HepG2 (cell line): ENCODE measurements at places on chromosomes 3 and 15.

GRCh38 chr3:23600167-23600871 is 205.4 kb upstream of the UBE2E1 start:
- no peak overlapping the region for H3K27ac ChIP-seq
- H3K4me3 ChIP-seq, result no peak overlapping the region
- no peaks in the 10 kb centered on the region for H3K36me3 ChIP-seq
- DNase-seq, result no peak
- peaks cover 20% of the 10 kb centered on the region; the same call in 2 of the 3 replicates for H3K27me3 ChIP-seq

- H3K27ac ChIP-seq, result no peak overlapping the region
These were observed 7.9 kb upstream of the BNC1 start for GRCh38 chr15:83292317-83292716.

DNA sequence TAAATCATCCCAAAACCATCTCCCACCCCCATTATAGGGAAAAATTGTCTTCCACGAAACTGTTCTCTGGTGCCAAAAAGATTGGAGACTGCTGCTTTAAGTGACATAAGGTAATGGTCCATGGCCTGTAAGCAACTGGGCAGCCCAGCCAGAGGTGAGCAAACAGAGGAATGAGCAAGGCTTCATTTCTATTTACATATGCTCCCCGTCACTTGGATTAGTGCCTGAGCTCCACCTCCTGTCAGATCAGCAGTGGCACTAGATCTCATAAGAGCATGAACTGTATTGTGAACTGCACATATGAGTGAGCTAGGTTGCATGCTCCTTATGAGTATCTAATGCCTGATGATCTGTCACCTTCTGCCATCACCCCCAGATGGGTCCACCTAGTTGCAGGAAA is 1159.8 kb upstream of the ALCAM start:
- no peaks in the 10 kb centered on the region for H3K4me1 ChIP-seq
- H3K36me3 ChIP-seq, result no peaks in the 10 kb centered on the region
- H3K4me3 ChIP-seq, result no peak overlapping the region
- peak; percentile 38 for DNase-seq
- H3K27me3 ChIP-seq, result no peaks in the 10 kb centered on the region
- H3K27ac ChIP-seq, result no peak overlapping the region

- H3K36me3 ChIP-seq, result no peaks in the 10 kb centered on the region
- no peak for DNase-seq
- H3K4me3 ChIP-seq, result no peak overlapping the region
These were observed 416.0 kb downstream of the OCA2 start for GRCh38 chr15:27683121-27683520.

DNA sequence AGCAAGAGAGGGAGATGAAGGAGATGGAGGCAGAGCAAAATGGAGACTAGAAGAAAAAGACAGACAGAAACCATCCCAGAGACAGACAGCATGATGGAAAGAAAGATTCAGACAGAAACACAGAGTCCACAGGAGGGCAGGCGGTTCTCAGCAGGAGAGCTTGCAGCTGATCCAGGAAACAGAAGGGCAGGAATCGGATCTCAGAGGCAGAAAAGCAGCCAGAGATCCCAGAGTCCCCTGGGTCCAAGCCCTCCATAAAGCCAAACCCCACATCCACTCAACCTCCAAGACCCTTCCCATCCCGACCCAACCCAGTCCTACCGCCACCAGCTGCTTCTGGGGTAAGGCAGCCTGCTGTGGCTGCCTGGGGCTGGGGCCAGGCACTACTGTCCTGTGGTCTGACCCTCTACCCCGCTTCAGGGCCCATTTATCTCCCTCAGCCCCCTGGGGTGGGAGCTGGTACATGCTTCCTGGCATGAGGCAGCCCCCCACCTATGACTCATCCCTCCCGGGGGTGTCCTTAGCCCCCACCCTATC is at the start of gene UCN2:
Gene UCN2 (minus strand): TSS at position 400 of the 537 bp plus-strand sequence. CDS start 657 bp downstream, outside the sequence.
- H3K36me3 ChIP-seq, result no peaks in the 10 kb centered on the region
- no peak within 1 kb of the TSS for H3K4me3 ChIP-seq
- no peaks in the 10 kb centered on the region; the same call in 2 of the 3 replicates for H3K27me3 ChIP-seq
- peaks cover 94% of the 10 kb centered on the region for H3K4me1 ChIP-seq
- no peak within 1 kb of the TSS for H3K27ac ChIP-seq
- no peak for DNase-seq

DNA sequence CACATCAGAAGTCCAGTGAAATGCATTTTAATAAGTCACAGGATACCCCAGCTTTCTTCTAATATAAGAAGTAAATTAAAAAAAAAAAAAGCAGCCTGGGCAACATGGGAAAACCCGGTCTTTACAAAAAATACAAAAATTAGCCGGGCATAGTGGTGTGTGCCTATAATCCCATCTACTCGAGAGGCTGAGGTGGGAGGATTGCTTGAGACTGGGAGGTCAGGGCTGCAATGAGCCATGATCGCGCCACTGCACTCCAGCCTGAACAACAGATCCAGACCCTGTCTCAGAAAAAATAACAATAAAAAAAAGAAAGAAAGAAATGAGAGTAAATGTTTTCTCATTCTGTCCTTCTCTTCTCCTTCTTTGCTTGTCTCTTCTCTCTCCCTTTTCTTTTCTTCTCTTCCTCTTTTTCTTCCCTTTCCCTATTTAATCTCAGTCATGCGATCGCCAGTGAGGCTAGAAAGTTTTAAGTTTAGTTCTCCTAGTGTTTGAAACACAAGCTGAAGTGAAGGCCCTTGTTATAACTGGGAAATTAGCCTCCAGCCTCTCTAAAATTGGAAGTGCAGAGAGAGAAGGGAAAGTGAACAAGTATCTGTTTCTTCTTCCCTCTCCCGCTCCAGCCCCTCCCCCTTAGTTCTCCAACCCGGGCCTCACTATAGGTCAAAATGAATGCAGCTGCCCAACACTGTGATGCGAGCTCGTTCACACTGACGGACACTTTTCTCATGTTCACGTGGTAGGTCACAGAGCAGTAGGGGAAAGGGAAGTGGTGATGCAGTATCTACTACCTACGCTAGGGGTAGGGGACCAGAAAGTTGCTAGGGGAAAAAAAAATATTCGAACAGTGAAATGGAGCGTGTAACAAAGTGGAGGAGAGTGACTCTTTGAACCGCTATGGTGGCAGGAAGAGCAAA is 23.5 kb upstream of the TSC22D2 start:
- H3K4me1 ChIP-seq, result peaks cover 19% of the 10 kb centered on the region
- H3K27ac ChIP-seq, result no peak overlapping the region
- 0 out of 3 replicates have a peak, but pooled peaks cover 2% of the 10 kb centered on the region for H3K27me3 ChIP-seq

- no peak overlapping the region for H3K4me3 ChIP-seq
- H3K36me3 ChIP-seq, result no peaks in the 10 kb centered on the region
- no peak overlapping the region for H3K27ac ChIP-seq
- no peaks in the 10 kb centered on the region for H3K4me1 ChIP-seq
- DNase-seq, result no peak
These were observed 20.1 kb upstream of the SFMBT1 start for GRCh38 chr3:53065841-53066480.

DNA sequence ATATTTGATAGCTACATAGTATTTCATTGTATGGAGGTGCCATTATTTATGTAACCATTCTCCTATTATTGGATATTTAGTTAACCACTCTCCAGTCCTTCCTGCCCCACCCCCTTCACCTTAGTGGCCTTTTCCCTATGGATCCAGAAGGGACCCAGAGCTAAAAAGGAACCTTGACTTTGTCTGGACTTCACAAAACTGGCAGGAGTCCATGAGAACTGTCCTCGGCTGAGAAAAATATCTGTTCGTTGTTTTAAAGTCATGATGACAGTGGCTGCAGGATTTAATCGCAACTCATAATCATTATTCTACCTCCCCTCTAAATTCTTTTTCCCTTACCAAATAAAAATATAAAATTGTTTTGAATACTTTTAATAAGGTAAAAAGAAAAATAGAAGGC is 129.7 kb downstream of the CMSS1 start:
- no peaks in the 10 kb centered on the region for H3K27me3 ChIP-seq
- H3K4me3 ChIP-seq, result no peak overlapping the region
- H3K4me1 ChIP-seq, result peaks cover 69% of the 10 kb centered on the region

- H3K27ac ChIP-seq, result no peak overlapping the region
- H3K4me1 ChIP-seq, result peaks cover 21% of the 10 kb centered on the region
- peak; percentile 22 for DNase-seq
These were observed 42.7 kb upstream of the DCUN1D1 start for GRCh38 chr3:183022936-183023516.

GRCh38 chr15:84108728-84109127 is 126.8 kb upstream of the GOLGA6L4 start:
- no peaks in the 10 kb centered on the region for H3K4me1 ChIP-seq
- no peak for DNase-seq
- no peak overlapping the region for H3K27ac ChIP-seq
- H3K4me3 ChIP-seq, result no peak overlapping the region
- no peaks in the 10 kb centered on the region for H3K27me3 ChIP-seq

GRCh38 chr15:68581725-68582124 is 2.9 kb downstream of the CORO2B start:
- peaks cover 53% of the 10 kb centered on the region for H3K4me1 ChIP-seq
- no peak overlapping the region for H3K4me3 ChIP-seq
- H3K27ac ChIP-seq, result no peak overlapping the region
- peaks cover 8% of the 10 kb centered on the region for H3K27me3 ChIP-seq

DNA sequence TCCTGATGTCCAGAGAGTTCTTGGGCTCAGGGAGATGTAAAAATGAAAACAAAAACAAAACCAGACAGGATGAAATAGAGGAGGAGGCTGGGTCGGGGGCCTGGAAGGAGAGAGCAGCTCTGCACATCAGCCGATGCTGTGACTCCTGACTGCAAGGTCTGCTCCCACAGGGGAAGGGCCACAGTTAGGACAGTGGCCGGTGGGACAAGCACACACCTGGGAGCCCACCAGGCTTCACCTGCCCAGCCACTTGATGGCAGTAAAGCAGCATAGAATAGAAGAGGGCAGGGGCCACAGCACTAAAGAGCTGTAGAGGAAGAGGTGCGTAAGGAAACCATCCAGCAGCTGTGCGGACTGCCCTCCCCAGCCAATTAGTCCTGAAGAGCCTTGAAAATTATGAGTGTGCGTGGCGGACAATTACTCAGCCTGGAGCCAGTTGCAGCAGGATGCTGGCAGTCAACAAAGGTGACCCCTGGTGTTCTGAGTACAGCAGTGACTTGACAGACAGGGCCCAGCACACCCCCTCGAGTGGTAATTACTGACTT is 29.8 kb downstream of the ALS2CL start:
- H3K36me3 ChIP-seq, result no peaks in the 10 kb centered on the region
- H3K4me3 ChIP-seq, result no peak overlapping the region
- peaks cover 34% of the 10 kb centered on the region; the same call in 1 of the 3 replicates for H3K27me3 ChIP-seq
- H3K27ac ChIP-seq, result no peak overlapping the region
- no peaks in the 10 kb centered on the region for H3K4me1 ChIP-seq

DNA sequence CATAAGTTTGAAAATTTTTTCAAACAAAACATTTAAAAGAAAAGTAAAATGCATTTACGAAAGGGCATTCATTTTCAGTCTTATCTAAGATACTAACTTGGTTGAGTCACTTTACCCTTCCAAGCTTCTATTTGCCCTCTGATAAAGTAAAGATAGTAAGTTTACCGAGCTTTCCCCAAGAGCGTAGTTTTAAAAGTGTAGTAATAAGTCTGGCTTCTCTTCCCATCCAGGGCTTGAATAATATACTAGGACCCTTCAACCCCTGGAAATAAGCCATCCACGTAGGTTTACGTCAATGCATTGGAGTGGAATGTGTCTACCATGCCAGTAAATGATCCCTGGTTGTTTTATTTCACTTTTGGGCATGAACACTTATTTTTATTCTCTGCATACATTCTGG is 608.3 kb downstream of the NTRK3 start:
- no peak overlapping the region for H3K4me3 ChIP-seq
- H3K27me3 ChIP-seq, result no peaks in the 10 kb centered on the region
- DNase-seq, result no peak
- H3K4me1 ChIP-seq, result no peaks in the 10 kb centered on the region
- H3K36me3 ChIP-seq, result no peaks in the 10 kb centered on the region

DNA sequence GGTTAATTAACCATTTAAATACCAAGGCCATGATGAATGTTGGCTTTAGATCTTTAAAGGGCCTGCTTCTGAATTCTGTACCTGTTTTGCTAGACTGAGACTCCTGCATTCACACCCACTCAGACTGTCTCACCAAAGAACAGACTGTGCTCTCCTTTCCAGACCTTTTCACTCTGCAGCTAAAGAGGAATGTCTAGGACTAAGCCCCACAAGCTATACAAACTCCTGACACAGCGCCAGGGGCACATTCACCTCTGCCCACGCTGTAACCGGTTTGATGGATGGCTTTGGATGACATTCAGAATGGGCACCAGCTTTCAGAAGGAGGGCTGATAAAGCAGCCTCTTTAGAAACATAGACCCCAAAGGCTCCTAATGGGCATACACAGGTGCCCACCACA is 200.1 kb downstream of the KCNMB2 start:
- no peaks in the 10 kb centered on the region for H3K36me3 ChIP-seq
- H3K4me1 ChIP-seq, result no peaks in the 10 kb centered on the region
- H3K27me3 ChIP-seq, result no peaks in the 10 kb centered on the region
- no peak overlapping the region for H3K27ac ChIP-seq
- no peak overlapping the region for H3K4me3 ChIP-seq
- no peak for DNase-seq

DNA sequence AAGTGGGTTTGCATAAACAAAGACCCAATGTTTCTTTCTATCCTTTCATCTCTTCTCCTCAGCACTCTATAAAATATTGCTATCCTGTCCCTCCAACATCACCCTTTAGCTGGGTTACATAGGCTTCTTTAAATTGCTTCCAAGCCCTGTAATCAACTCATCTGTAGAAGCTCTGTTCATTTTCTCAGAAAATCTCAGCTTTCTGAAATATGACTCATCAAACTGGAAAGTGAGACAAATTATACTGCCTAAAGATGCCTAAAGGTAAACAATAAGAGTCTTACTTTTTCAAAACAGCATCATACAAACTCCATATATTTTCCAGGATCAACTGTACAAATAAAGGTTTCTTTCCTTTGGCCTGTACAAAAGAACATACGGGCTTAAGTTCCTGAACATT is 33.8 kb downstream of the EFL1 start:
- 0 out of 2 replicates have a peak, but pooled peaks cover 1% of the 10 kb centered on the region for H3K36me3 ChIP-seq
- no peak overlapping the region for H3K4me3 ChIP-seq
- peaks cover 14% of the 10 kb centered on the region for H3K4me1 ChIP-seq
- no peak overlapping the region for H3K27ac ChIP-seq
- H3K27me3 ChIP-seq, result no peaks in the 10 kb centered on the region
- DNase-seq, result no peak

DNA sequence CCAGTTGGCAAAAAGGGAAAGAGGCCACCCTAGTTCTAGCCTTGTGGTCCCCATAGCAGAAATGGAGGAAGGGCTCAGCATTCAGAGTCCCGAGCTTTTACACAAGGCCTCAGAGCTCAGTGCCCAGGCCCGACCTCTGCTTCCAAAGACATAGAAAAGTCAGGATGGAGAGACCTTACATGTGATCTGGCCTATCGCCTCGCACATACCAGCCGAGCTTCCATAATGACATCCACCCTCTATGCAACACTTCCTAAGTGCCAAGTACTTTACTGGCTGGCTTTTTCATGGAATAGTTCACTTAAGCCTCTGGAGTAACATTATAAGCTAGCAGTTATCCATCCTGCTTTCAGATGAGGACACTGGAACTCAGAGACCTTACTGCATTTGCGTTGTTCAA is 275.9 kb downstream of the FAM43A start:
- no peaks in the 10 kb centered on the region for H3K4me1 ChIP-seq
- no peaks in the 10 kb centered on the region for H3K36me3 ChIP-seq
- peaks cover 21% of the 10 kb centered on the region for H3K27me3 ChIP-seq
- no peak overlapping the region for H3K27ac ChIP-seq
